CD4-positive, alpha-beta T cell treated with Interleukin-2 at 100 ng/mL for 4 hours (primary cell): ENCODE measurements at places on chromosomes 1 and 21.

GRCh38 chr1:205832326-205832751 lies 17.6 kb downstream of the PM20D1 start:
- DNase-seq: no peak

DNA sequence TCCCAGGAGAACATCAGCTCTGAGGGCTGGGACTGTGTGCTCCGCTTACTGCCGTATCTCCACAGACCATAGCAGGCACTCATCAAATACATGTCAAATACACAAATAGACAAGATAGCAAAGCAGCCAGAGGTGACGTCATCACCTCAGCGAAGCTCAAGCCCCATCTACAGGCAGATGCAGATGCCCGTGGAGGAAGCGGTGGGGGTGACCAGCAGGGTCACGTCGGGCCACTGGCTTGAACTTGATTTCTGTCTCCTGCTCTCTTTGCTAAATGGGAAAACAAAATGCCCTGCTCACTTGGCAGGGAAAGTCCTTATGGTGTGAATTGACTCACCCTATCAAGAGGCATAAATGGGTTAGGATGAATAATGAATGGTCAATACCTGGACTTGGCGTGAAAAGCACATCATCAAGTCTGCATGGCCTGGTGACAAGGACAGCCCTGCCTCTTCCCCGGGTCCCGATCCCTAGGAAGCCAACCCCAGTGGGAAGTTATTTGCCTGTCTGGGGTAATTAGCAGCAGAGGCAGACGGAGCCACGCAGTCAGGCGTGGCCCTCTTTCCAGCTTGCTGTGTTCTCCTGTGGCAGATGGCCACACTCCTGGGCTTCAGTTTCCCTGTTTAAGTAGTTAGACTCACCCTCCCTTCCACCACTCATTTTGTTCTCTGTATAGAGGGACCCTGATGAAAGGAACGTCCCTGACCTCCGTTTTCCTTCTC lies 536.0 kb downstream of the NPHP4 start:
- no peak for DNase-seq

DNA sequence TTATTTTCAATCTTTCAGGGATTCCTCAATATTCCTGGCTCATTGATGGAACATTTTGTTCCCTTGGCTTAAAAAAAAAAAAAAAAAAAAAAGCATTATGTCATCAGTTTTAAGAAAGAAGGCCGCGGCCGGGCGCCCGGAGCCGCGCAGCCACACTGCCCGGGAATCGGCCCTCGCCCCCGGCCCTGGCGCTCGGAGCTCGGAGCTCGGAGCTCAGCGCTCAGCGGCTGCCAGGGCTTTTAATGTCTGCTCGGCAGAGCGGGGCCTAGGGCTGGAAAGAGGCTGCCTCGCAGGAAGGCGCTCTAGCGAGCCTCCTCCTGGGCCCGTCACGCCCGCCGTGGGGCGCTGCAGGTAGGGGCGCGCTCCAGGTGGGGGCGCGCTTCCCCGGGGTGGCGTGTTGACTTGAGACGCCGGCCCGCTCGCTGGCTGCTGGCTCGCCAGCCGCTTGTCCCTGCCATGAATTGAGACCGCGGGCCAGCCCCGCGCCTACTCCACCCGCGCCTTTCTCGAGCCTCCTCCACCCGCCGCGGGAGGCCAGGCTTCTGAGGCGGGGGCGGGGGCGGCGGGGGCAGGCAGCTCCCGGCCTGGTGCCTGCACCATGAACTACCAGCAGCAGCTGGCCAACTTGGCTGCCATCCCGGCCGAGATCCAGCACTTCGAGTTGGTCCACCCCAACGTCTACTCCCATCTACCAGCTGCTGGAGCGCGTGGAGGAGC lies 5.4 kb upstream of the TDRD5 start:
- DNase-seq: no peak

GRCh38 chr1:16026723-16027484 lies 5.1 kb downstream of the CLCNKA start:
- DNase-seq: peak; percentile 8

DNA sequence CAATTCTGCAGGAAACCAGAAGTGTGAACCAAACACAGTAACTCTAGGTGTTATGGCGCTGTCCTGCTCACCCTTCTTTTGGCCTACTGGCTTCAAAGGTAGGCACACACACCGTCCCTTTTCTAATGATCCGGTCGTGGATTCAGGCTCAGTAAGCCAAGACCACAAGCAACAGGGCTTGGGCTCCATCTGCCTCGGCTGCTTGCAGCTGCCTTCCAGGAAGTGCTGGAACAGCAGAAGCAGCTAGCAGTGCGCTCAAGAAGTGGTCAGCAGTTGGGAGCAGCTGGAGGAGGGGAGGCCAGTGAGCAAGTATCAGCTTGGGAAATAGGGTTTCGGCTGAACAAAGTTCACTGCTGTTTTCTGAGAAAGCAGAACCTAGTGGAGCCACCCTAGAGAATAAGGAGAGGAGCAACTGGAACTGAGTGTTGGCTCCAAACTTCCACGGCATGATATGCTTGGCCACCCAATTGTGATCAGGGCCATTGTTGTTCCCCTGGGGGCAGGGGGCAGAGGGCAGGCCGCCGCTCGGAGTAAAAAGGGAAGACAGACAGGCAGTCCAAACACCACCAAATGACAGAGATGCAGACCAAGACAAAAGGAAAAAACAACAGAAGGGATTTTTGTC lies 173.4 kb downstream of the TOMM20 start:
- DNase-seq: no peak

DNA sequence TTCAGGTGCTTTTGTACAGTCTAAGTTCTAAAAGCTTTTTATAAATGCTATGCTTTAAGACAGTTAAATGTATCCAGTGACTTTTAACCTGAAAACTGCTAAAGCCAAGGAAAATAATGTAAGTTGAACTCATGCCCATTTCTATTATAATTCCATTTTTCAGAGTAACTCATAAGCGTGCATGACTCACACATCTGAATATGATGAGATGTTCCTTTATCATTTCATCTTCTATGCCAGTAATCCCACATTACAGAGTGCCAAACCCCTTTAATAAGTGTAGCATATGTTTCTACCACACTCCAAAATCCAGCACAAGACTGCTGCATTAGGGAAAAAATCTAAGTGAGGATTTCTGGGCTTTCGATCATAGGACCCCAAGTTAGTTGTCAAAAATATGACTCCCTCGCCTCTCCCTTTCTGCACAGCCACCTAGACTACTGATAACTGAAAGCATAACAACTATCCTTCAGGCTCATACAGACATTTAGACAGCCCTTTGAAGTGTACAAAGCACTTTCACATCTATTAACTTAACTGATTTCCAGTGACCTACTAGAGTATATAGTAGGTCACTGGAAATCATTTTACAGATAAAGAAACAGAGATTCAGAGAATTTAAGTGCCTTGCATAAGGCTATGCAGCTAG lies 45.3 kb downstream of the JAK1 start:
- DNase-seq: no peak

GRCh38 chr1:159937054-159937750 lies 8.2 kb downstream of the IGSF9 start:
- DNase-seq: no peak

DNA sequence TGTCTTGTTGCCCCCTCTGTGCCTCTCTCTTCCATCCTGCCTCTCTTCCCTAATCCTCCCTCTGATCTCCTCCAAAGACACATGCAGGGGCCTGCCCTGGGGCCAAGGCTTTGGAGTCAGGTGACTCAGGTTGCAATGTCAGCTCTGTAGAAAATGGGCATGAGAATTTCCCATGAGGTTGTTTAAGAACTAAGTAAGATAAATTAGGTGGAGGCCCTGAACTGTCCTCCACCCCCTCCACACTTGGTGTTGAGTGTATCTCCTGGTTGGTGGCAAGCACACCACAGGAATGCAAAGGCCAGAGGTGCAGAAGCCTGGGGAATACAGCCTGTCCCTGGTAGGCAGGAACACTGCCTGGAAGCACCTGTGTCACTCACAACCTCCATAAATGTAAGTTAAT lies 63.9 kb upstream of the GRIK3 start:
- no peak for DNase-seq

DNA sequence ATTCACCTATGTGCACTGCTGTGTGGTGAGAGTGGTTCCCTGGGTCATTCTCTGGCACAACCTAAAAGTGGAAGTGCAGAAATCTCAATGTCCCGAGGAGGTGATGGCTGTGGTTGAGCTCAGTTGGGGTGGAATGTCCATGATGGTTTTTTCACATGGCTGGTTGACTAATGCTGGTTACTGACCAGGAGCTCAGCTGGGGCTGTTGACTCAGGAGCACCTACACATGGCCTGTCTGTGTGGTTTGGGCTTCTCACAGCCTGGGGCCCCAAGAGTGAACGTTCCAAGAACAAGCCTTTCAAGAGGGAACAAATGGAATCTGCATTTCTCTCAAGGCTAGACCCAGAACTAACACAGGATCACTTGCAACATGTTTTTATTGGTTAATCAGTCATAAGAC lies 6.4 kb upstream of the KANK4 start:
- DNase-seq: no peak

GRCh38 chr1:44249543-44249942 lies 36.3 kb downstream of the DMAP1 start:
- no peak for DNase-seq

- no peak for DNase-seq
Measured at GRCh38 chr1:235063068-235063765, 65.4 kb downstream of the TOMM20 start.

- DNase-seq: no peak
Measured at GRCh38 chr1:205917466-205918238, 25.6 kb downstream of the SLC26A9 start.

DNA sequence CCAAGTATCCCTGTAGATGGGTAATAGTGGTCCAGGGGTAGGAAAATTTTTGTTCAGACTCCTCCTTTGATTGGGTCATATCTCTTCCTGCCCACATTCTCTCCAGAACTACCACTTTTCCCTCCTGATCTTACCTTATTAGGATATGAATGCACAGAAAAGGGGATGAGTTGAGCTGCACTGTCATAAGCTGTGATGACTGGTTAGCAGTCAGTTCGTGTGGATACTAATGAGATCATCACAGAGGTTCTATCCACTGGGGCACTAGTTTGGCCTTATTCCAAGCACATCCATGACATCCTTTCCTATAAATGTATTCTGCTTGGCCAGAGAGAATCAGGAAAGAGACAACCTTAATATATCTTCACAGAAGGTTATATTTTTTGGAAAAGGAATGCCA lies 22.1 kb upstream of the TBX15 start:
- no peak for DNase-seq

DNA sequence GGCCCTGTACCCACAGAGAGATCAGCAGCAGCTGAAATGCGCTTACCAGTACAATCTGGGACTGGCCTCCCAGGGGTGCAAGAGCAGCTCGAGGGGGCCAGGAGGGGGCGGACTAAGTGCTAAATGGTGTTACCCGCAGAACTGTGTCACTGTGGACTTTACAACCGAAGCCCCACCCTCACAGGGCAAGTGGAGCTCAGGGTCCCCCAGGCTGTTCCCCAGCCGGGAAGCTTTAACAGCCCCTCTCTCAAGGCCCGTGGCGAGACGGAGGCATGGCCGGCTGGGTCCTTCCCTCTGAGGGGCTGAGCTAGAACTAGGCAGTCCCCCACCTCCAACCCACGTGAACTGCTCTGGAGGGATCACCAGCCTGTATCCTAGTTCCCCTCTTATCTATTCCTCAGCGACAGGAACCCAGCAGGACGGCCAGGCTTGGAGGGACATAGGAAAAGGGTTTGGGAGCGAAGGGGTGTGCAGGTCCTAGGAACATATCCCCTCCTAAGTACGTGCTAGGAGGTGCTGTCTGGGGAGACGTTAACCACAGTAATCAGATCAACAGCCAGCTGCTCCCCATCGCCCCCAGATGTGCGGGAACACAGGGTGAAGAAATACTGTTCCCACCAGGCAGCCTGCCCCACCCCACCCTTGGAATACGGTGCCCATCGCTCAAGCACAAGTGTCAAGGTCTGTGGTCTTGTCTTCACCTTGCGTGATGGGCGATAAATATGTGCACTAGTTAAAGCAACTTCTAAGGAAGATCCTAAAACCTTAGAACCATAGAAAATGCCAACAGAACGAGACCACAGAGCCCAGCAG lies 24.4 kb downstream of the ZBTB17 start:
- DNase-seq: peak; percentile 36

DNA sequence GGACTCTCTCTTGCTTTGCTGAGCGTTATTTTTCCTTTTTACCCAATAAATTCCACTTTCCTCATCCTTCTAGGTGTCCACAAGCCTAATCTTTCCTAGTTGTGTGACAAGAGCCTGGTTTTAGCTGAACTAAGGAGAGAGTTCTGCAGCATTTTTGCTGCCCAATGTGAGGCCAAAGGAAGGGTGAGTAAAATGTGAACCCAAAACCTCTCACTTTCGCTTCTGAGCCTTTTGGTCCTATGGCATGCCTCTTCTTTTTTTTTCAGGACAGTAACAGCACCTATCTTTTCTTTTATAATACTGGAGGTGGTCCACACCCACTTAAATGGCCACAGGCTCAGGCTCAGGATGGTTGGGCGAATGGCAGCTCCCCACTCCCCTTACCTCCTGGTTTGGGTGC lies 111.1 kb downstream of the COP1 start:
- DNase-seq: no peak

DNA sequence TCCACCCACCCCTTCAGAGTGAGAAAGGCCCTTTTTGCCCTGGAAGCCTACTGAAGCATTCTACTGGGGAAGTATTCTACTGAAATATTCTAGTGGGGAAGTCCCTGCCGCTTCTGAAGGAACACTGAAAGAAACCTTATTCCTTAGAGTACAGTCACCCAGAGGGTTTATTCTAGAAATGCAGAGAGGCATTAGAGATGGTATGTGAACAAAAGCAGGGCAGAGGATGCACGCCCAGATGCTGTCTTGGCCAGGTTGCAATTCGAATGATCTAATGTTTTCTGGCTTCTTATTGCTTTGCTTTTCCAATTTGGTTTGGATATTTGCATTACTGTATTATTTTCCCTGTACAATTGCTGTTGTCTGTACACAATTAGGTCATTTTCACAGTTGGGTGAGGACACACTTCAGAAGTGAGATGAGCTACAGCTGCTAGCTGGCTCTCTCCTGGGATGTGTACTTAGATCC lies 37.1 kb downstream of the CCN1 start:
- no peak for DNase-seq

DNA sequence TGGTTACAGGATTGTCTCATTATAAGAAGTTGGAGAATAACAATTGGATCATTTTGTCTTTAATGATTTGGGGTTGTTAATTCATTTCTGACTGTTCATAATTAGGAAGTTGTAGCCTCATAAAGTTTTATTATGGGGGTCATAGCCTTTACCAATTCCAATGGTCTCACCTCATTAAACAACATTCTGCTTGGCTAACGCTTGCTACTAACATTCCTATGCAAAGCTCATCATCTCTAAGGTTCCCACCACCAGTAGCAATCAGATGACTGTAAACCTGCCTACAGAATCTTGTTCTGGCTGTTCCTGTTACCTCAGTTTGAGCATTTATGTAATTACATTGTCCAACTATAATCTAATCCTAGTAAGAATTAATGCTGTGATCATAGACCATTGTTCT lies 60.2 kb downstream of the ODF2L start:
- no peak for DNase-seq

- no peak for DNase-seq
Measured at GRCh38 chr1:53545663-53546408, 86.6 kb downstream of the DMRTB1 start.

DNA sequence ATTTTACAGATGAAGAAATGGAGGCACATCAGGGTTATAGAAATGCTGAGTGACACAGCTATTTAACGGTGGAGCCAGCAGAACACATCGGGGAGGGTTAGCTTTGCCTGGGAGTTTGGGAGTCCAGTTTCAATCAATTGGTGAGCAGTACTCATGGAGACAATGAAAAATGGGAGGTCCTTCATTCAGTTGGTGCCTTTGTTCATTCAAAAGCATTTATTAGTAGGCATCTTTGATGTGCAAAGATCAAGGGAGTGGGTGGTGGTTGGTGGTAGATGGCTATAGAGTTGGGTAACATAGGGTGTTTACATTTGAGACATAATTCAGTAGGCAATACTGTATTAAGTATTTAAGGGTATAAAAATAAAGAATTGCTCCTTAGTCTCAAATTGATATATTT lies 183.7 kb upstream of the LMO4 start:
- no peak for DNase-seq

- DNase-seq: no peak
Measured at GRCh38 chr1:82991569-82991968, 1007.4 kb downstream of the TTLL7 start.
